ENCODE measurements at places on chromosomes 16 and 17.

DNA sequence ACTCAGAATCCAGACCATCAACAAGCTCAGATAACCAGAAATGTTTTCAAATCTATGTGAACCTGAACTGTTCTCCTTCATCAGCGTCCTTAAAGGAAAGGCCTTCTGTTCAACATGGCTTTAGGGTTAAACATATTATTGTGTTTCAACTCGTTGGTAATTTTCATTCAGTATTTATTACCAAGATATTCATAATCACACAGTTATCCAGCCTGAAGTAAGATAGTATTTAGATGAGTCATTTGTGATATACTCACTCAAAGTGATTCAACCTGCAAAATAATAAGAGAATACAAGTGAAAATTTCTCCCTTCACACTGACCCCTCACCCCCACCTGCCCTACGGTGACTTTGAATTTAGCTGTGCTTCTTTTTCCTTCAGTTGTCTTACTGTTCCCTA lies 3.0 kb downstream of the CYLD start:
- peak; percentile 62 for DNase-seq

GRCh38 chr16:23006380-23006779 lies 142.9 kb downstream of the USP31 start:
- no peak for DNase-seq

- no peak for DNase-seq
These were observed 52.3 kb downstream of the TNRC6C start for GRCh38 chr17:78010759-78011158.

GRCh38 chr17:75703191-75703590 lies 18.1 kb upstream of the ITGB4 start:
- DNase-seq = no peak

DNA sequence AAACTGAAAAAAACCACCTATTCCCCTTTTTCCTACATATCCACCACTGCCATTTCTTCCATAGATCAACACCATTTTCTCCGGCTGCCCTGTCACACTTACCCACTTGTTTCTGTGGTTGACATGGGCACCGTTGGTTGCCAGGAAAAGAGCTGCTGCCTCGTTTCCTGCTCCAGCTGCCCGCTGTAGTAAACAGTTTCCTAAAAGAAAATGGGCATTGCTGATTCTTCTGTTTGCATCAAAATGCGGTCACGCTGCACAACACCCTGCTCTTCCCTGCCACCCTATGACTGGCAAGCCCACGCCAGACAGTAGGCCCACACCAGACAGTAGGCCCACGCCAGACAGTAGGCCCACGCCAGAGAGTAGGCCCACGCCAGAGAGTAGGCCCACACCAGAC lies 46.3 kb downstream of the CYB5D2 start:
- DNase-seq = no peak

DNA sequence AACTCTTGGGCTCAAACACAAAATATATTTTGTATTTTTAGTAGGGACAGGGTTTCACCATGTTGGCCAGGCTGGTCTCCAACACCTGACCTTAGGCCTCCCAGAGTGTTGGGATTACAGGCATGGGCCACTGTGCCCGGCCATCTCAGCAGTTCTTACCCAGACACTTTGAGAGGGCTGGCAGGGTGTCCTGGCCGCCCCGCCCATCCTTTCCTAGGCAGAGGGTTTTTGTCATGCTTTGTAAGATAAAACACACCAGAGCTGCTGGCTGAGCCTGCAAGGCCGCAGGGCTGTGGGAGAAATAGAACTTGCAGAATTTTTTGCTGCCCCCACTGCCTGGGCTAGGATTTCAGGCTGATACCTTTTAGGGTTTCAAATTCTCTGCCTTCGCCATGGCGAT lies 8.7 kb downstream of the PPL start:
- no peak for DNase-seq

DNA sequence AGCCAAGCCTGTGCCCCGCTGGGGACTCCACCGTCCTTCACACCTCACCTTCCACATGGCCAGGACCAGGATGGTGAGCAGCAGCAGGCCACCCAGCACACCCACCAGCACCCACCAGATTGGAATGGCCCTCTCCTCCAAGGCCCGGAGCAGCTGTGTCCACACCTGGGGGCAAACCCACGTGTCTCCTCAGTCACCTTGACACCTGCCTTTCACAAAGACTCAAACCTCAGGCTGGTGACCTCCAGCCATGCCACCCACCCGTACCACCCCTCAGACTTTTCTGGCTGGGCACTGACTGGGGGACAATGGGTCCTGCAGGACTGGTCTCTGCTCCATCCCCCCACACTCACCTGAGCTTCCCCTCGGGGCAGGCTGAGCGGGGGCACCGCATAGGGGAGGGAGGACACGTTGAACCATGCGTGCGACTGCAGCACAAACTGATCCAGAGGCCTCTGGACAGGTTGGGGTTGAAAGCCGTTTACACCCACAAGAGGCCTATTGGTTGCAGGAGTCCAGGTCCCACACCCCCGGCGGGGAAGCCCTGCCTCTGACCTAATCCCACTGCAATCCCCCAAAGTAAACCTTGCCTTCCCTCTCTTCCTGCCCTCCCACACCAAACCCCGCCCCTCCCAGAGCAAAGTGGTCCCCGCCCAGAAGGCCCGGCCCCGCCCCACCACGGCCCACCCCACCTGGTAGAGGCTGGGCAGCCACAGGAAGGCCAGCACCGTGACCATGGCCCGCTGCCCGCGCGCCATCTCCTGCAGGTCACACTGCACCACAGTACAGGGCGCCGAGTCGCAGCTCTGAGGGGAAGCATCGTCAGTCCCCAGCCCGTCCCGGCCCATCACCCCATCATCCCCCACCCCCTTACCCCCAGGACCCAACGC lies 10.9 kb upstream of the FAM171A2 start:
- DNase-seq = no peak

DNA sequence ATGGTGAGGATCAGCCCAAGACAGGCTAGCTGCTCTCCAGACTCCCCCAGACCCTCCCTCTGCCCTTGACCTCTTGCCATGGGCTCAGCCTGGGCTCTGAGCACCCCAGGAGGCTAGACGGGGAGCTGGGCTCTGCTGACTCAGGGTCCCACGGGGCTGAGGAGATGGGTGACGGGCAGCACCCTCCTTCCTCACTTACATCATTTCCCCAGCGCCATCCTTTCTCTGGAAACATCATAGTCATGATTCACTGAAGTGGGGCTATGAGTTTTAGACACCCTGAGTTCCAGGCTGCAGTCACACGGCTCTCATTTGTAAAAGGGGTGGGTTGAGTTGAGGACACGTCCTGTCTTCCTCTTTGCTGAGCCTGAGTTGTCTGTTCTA lies 3.0 kb upstream of the ITGAX start:
- no peak for DNase-seq

- DNase-seq = no peak
These were observed 204.8 kb upstream of the C17orf78 start for GRCh38 chr17:37170881-37171425.

- DNase-seq = peak; percentile 93
These were observed 472 bp upstream of the ARHGDIA start for GRCh38 chr17:81871387-81872230.

- no peak for DNase-seq
These were observed 2.1 kb downstream of the FOXN1 start for GRCh38 chr17:28508211-28508724.

GRCh38 chr17:77523540-77523939 lies 382.8 kb downstream of the SEC14L1 start:
- DNase-seq = no peak

- peak; percentile 38 for DNase-seq
These were observed 71.0 kb upstream of the ATF7IP2 start for GRCh38 chr16:10314811-10315210.

- no peak for DNase-seq
These were observed 2.3 kb upstream of the IRX3 start for GRCh38 chr16:54288835-54289241.

DNA sequence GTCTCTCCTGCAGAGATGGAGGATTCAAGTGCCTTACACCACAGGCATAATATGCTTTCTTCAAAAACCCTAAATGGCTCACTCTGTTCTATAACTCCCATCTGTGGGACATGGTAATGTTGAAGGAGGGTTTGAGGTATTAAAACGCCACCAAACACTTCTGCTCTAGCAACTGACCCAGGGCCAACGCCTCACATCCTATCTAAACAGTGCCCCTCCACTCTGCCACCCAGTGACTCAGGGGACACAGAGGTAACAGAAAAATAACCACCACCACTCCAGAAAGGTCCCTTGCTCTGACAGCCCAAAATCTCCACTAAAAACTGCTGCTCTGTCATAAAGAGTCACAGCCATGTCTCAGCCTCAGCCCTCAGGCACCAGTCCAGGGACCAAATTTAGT lies 17.7 kb downstream of the NPRL3 start:
- no peak for DNase-seq

GRCh38 chr17:66531851-66532295 lies 229.5 kb downstream of the PRKCA start:
- DNase-seq = no peak

DNA sequence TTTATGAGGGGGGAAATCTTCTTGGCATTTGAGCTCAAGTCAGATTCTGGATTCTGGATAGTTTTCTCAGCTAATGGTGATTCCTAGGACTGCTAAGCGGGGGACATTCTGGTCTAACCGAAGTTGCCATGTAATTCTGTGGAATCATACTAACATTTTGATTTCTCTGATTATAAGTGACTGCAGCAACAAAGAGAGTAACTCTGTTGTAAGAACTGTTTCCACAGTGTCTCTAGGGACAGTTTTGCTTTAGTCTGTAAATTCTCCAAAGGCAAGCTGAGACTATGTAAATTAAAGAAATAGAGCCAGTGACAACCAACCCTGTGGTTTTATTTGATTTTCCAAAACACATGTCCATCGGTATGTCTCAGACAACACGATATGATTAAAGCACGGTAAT lies 286.2 kb downstream of the IRX3 start:
- no peak for DNase-seq

- no peak for DNase-seq
These were observed 2.8 kb upstream of the NXPH3 start for GRCh38 chr17:49572806-49573420.

DNA sequence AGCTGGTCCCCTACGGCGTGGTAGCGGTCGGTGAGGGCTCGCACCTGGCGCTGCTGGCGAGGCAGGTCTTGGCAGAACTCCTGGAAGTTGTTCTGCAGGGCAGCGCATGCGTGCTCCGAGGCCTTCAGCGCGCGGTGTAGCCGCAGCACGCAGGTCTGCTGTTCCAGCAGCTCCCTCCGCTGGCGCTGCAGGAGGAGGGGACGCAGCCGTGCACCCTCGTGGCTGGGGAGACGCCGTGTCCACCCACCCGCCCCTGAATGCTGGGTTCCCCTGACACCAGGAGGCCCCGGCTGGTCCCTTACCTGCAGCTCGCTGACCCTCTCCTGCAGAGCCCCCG lies 12.2 kb downstream of the EVPL start:
- no peak for DNase-seq

DNA sequence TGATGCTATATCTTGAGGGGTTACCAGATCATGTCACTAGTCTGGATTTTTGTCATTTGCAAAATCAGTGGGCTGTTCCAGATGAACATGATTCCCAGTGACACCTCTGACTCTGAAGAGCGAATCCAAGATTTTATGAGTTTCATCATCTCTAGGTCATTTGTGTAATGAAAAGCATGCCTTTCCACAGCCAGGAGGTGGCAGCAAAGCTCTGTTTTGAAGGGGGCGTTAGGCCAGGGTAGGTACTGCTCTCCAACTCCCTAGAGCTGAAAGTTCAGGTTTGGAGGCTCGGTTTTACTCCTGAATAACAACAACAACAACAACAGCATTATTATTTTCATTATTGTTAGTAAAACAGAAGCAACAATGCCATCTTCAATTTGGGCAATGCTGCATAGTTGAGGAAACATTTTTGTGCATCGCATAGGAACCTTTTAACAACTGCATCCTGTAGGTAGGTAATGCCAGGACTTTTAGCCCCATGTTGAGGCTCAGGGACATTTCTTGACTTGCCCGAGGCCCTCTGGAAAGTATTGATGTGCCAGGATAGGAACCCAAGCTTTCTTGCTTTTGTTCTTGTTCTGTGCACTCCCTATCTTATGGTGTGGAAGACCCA lies 77.0 kb downstream of the MYH13 start:
- peak; percentile 67 for DNase-seq

DNA sequence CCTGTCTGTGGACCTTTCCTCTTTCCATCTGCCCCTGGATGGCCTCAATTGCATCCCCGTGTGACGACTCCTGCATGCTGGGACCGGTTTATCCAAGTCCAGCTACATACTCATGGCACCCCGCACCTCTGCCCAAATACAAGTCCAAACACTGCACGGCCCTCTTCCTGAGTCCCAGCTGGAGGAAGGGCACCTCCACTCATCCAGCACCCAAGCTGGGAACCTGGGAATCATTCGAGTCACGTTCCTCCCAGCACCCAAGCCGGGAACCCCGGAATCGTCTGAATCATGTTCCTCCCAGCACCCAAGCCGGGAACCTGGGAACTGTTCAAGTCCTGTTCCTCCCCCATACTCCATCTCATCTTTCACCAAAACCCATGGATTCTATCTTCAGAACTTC lies 10.2 kb downstream of the TRARG1 start:
- no peak for DNase-seq

DNA sequence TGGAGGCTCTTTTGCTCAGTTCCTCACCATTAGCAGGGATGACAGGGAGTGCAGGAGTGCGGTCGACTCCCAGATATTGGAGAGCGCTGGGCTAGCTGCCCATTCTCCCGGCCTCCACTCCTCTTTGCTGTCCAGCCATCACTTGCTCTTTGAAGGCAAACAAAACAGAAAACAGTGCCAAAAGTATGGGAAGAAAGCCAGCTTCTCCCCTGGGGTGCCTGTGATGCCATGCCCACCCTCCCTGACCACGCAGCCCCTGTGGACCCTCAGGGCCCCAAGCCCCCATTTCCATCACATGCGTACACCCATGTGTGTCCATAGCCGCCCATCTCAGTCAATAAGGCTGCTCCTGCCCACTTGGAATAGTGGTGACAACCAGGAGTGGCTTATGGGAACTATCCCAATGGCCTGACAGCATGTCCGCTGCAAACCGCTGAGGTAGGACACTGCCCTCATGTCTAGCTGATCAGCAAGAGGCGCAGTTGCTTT lies 30.0 kb downstream of the MAPT start:
- DNase-seq = no peak

- no peak for DNase-seq
These were observed 81.8 kb upstream of the DOC2B start for GRCh38 chr17:263271-263670.

GRCh38 chr17:82301916-82302567 lies 15.4 kb downstream of the CD7 start:
- no peak for DNase-seq

Data from RWPE1 (cell line).